ENCODE measurements at places on chromosomes 16 and 17. TPM values are rescaled to one million over a fixed set of nuclear protein-coding genes. Genes with fewer than 3 reads are reported as not detected.

The TBC1D3L gene
- 19.8 TPM for total RNA-seq

The FAM20A gene
- total RNA-seq: not detected

The DLX3 gene
- not detected for total RNA-seq

The CACNA1G gene
- total RNA-seq: 0.07 TPM

The PRRT2 gene
- total RNA-seq: 1.3 TPM

The CYBC1 gene
- total RNA-seq: 253 TPM

The TMED6 gene
- 1.2 TPM for total RNA-seq

The LGALS9C gene
- total RNA-seq: not detected

The BAHCC1 gene
- 0.08 TPM for total RNA-seq

The KRTAP9-2 gene
- total RNA-seq: not detected

The SPDYE4 gene
- total RNA-seq: not detected

The CMTM1 gene
- total RNA-seq: 12.5 TPM

The RBFOX1 gene
- not detected for total RNA-seq

The RNF227 gene
- 6.2 TPM for total RNA-seq

The CREBBP gene
- 50.3 TPM for total RNA-seq

The TEKT5 gene
- total RNA-seq: not detected

The NAGS gene
- 0.60 TPM for total RNA-seq

The C16orf89 gene
- not detected for total RNA-seq

The TOX3 gene
- not detected for total RNA-seq

The AARSD1 gene
- total RNA-seq: 85.5 TPM

The GPRC5B gene
- total RNA-seq: not detected

The ELMO3 gene
- 8.5 TPM for total RNA-seq

The CA5A gene
- 0.13 TPM for total RNA-seq

The TBC1D3K gene
- not detected for total RNA-seq

The CDH1 gene
- total RNA-seq: 0.64 TPM

The SECTM1 gene
- 4.2 TPM for total RNA-seq

The SCNN1G gene
- total RNA-seq: not detected

The NPTX1 gene
- 24.2 TPM for total RNA-seq

The ZNF423 gene
- total RNA-seq: not detected

The GFAP gene
- total RNA-seq: not detected

The GJC1 gene
- 5.7 TPM for total RNA-seq

The ASPHD1 gene
- 4.7 TPM for total RNA-seq

The TM4SF5 gene
- total RNA-seq: not detected

The CD300H gene
- total RNA-seq: not detected

The PIPOX gene
- 2.1 TPM for total RNA-seq

The CIBAR2 gene
- total RNA-seq: not detected

The ARHGAP23 gene
- 0.57 TPM for total RNA-seq

The CACNG5 gene
- total RNA-seq: not detected

The SEC14L5 gene
- total RNA-seq: not detected

The IGFALS gene
- not detected for total RNA-seq

The UTS2R gene
- 0.20 TPM for total RNA-seq

The MAPT gene
- 0.64 TPM for total RNA-seq

The SLC5A2 gene
- total RNA-seq: not detected

The RUNDC3A gene
- total RNA-seq: 0.13 TPM

The SMPD3 gene
- 0.61 TPM for total RNA-seq

The NDE1 gene
- total RNA-seq: 87.4 TPM

The SGCA gene
- total RNA-seq: 0.49 TPM

The EPOP gene
- total RNA-seq: 56.5 TPM

The ARHGDIG gene
- not detected for total RNA-seq

The KRTAP3-2 gene
- not detected for total RNA-seq

The CD79B gene
- 31.8 TPM for total RNA-seq
